Bone marrow (tissue), 2 donors: ENCODE measurements at places on chromosomes 16 and 17.
A peak's percentile ranks its signal among the peaks of the same experiment; 100 is the strongest.

- DNase-seq: no peak
Measured at GRCh38 chr16:77234611-77235010, 35.4 kb downstream of the SYCE1L start.

DNA sequence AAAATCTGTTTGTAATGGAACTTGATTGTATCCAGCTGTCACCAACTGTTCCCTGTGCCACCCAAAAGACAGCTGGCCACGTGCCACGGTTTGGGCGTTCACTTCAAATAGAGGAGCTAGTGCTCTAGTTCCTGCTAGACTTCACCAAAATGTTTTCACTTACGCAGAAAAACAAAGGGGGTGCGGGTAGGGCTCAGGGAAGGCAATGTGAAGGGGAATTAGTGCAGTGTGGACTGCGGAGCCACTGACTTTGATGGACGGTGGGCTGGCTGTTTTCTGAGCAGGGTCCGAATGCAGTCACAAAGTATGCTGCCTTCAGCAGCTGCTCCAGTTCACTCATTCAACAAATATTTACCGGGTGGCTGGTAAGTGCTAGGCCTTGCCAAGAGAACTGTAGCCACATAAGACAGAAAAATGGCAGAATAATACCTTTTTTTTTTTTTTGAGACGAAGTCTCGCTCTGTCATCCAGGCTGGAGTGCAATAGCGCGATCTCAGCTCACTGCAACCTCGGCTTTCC is 7.6 kb upstream of the CYTH1 start:
- DNase-seq: no peak

- DNase-seq: no peak
Measured at GRCh38 chr17:80270836-80271235, 10.2 kb downstream of the RNF213 start.

DNA sequence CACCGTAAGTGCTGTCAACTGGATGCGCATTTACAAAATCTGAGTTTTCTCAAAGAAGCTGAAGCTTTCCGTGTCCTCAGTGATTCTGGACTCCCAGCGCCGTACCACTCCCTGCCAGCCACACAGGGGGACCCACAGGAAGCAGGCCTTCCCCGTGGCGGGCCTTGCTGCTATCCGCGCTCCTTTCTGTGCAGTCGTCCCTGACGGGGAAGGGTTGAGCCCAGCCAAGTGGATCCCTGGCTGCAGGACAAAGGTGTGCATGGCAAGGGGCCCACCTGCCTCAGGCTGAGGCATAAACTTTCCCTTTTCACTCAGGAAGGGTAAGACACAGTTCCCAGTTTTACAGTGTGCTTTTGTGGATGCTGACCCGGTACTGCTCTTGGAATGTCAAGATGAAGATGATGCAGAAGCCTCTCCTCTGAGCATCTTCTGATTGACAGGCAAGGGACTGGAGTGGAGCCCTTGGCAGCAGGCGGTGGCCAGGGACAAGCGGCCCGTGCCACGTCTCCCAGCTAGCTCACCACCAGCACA is 93.0 kb downstream of the ANKRD11 start:
- no peak for DNase-seq

DNA sequence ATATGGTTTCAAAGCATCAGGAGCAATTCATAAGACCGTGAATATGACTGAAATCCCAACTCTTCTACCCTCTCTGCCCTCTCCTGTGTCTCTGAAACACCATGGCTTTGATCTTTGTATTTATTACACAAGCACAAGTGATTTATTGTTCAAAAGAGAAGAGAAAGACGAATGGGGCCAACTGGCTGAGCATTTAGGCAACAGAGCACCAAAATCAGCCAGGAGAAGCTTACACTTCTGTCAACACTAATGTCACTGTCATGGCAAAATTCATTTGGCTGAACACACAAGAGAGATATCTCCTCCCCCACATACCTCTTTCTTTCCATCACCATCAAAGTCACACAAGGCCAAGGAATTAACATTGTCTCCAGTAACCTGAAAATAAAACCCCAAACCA is 9.3 kb downstream of the BBS2 start:
- no peak for DNase-seq

- no peak for DNase-seq
Measured at GRCh38 chr17:9273428-9274391, 252.4 kb downstream of the NTN1 start.

DNA sequence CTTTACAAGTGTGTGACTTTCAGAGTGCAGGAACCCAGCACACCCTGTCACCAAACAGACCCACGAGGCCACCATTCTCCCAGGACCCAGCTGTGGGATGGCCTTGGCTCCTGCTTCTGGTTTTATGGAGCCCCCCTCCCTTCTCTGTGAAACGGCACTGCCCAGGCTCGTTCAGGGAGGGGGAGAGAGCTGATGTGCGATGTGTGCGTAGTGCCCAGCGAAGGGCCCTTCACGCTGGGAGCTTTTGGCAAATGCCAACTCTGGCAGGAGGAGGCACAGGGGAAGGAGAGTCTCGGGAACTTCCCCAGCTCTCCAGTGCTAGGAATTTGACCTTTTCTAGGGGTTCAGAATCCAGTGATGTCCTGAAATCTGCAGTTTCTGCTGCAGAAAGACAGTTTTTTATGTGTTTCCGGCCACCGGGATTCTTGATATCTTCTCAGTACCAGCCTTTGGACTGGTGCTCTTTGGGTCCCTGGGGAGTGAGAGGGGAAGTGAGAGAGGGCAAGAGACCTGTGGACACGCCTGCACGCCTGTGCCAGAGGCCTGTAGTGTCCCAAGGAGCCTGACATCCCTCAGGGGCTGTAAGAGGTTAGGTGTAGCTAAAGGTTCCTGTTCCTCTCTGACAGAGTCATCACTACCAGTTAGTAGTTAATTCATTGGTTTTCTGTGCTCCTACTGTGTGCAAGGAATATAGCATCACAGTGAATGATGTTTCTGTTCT is 45.1 kb downstream of the CMIP start:
- no peak for DNase-seq

- DNase-seq: no peak
Measured at GRCh38 chr17:46182961-46183360, 10.3 kb downstream of the KANSL1 start.

DNA sequence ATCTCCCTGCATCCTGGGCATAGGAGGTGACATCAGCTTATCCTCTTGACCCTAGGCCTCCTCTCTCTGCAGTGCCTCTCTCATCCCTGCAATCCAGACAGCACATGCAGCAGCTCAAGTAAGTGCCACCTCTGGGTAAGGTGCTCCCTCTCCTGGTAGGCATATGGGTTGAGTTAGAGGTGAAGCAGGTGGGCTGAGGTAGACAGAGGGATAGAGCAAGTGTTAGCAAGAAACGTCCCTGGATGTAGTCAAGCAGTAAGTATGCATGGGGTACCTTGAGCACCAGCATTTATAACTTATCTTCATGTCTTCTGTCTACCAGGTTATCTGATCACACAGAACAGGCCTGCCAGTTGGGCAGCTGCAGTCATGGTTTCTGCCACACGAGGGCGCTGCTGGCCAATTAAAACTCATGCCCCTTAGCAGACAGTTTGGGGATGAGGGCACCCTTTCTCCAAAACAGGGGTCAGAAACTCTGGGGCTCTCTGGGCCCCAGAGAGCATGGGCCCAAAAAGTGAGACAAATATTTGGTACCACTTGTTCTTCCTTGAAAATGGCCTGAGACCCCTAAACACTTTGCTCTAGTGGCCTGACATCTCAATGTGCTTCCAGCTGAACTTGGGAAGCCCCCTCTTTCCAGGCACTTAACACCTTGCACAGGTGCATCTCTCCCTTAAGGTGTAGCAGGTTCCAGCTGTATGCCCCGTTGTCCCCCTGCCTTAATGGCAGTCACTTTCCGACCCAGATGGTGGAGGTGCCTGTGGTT is 59.8 kb downstream of the NEUROD2 start:
- DNase-seq: peak; percentile 16

DNA sequence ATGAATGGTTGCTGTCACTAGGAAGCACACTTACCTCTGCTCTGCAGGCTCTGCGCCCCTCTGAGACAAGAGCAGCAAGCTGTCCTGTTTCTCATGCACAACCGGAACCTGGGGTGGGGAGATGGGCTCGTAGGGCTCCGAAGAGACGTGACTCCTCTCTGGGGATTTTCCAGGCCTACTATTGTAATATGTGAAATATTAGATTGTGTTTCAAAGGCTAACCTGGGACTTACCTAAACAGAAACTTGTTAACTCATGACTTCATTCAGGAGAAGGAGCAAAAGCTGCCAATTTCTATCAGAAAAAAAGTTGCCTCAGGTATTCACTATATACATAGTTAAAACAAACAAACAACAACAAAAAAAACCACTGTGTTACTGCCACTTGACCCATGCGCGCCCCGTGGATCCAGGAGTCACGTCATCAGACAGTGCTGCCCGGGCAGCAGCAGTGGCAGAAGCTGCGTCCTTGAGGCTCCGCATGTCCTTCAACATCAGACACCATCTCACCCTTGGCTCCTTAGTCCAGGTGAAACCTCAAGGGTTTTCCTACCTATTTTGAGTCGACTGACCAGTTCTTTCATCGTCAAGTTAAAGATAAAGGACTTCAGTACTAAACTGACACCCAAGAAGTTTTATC is 49.3 kb downstream of the TTC19 start:
- DNase-seq: no peak

- DNase-seq: no peak
Measured at GRCh38 chr17:1873418-1873817, 43.6 kb downstream of the RPA1 start.
